ENCODE measurements at places on chromosomes 11 and 22.
A peak's percentile ranks its signal among the peaks of the same experiment; 100 is the strongest.

DNA sequence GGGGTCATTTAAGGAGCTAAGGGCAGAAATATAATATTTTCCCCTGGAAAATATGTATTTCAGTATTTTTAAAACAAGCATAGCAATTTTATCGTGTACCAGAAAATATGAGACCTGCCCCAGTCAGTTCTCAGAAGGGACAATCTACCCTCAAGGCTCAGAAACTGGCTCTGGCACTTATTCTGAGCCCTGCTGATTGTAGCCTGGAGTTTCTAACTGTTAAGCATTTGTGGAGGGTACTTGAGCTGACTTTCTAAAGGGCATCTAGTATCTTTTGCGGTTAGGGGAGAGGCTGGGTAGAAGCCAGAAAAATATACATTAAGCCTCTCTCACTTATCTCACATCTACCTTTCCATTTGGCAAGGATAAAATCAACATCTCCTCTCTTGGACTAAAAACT lies 71.3 kb upstream of the FSHB start:
- DNase-seq: no peak

DNA sequence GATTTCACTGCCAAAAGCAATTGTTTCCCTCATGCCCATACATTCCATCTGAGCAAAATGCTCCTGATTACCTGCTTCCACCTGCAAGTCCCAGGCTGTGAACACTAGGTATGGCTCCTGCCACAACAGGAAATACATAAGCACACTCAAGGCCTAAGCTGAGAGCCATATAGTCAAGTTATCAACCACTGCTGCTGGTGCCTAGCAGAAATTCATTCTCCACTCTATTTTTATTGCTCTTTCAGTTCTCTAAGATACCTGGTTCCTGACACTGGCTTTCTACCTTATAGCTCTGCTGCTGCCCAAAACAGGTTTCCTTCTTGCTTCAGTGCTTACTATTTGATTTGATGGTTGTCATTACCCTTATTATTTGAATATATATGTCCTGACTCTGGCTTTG lies 31.6 kb downstream of the SLC36A4 start:
- no peak for DNase-seq

- DNase-seq: no peak
Observed at GRCh38 chr22:39943953-39944872, 16.0 kb upstream of the TMA7B start.

- DNase-seq: no peak
Observed at GRCh38 chr11:69321877-69322361, 28.0 kb downstream of the MYEOV start.

- no peak for DNase-seq
Observed at GRCh38 chr11:72045849-72046248, 34.5 kb downstream of the NUMA1 start.

DNA sequence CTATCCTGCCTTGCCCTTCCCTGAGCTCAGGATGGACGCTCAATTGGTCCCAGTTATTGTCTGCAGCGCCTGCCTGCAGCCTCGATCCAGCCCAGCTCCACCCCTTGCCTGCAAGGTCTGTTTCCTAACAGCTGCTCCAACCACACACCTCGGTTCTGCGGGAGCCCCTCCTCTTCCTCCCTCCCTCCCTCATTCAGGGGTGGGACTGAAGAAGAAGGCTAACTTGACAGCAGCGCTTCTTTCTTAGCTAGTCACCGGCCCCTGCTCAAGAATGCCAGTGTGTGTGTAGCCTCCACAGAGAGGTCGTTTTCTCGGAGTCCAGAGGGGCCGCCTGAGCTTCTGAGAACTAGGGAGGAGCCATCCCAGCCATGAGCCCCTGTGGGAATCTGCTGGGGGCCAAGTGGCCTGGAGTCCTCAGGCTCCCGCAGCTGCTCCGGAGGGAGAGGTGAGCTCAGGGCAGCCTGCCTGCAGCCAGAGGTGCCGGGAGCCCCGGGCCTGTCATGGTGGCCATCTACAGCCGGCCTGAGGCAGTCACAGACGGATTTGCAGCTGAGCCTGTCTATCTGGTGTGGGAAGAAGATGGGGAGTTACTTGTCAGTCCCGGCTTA lies 36.1 kb downstream of the LIMK2 start:
- DNase-seq: peak; percentile 41

DNA sequence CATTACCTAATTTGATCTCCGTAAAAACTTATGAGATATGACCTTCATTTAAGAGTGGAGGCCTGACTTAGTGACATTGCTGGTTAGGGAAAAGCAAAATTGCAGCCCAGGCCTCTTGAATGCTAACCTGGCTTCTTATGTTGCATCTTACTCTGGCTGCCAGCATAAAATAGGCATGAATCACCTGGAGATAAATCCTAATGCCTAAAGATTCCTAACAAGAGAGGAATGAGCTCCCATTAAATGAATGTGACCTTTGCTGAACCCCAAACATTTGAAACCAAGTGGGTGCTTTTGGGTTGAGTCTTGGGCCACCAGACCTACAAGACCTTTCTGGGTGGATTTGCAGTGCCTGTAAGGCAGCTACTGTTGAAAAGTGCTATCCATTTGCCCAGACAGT lies 1145.6 kb upstream of the TENM4 start:
- no peak for DNase-seq

DNA sequence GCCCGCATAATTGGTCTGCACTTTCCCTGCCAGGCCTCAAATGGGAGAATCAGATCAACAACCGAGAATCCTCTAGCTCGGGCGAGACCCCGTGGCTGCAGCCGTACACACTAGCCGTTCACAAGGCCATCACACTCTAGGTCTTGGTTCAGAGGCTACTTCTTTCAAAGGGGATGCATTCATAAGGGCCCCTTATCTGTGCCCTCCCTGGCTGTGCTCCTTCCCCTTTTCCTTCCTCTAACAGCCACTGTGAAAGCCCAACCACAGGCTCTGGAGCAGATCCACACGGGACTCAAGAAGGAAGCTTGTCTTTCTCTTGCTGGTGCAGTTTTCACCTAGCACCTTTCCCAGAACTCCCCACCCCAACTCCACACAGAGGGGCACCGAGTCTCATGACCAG lies 24.5 kb downstream of the SMIM38 start:
- DNase-seq: no peak

DNA sequence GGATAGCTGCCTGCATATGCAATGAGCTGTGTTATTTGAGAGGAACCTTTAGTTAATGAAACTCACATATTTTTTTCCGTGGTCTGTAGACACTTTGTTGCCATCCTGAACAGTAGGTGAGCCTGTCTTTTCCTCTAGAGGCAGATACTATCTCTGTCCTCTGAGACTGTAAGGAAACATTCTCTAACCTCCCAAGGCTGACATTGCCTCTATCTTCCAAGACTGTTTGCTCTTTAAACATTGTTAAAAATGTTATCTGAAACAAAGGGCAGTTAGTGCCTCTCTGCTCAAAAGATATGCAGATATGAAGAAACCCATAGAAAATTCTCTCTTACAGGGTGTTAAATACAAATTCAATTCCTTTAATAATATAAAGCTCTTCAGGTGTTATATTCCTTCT lies 963.8 kb upstream of the CNTN5 start:
- DNase-seq: no peak

DNA sequence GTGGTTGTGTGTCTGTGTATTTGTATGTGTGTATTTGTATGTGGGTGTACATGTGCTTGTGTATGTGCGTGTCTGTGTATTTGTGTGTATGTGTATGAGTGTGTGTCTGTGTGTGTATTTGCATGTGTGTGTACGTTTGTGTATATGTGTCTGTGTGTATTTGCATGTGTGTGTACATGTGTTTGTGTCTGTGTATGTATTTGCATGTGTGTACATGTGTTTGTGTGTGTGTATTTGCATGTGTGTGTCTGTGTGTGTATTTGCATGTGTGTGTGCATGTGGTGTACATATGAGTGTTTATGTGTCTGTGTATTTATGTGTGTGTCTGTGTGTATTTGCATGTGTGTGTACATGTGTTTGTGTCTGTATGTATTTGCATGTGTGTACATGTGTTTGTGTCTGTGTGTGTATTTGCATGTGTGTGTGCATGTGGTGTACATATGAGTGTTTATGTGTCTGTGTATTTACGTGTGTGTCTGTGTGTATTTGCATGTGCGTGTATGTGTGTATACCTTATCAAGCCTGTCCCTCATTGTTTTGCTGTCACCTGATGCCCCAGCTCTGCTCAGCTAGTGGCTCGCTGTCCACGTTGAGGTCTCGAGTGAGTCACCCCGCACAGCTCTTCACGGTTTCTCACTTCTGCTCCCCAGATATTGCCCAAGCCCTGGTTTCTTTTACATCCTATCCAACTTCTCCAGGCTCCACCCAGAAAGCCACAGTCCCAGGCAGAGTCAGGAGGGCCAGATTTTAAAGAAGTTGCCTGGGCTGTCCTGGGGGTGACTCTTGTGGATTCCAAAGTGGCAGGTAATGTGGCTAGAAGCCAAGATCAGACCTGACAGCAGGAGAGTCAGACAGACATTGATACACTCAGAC lies 15.2 kb downstream of the MB start:
- no peak for DNase-seq

- DNase-seq: no peak
Observed at GRCh38 chr11:59417023-59417422, 9.2 kb downstream of the OR5A2 start.

DNA sequence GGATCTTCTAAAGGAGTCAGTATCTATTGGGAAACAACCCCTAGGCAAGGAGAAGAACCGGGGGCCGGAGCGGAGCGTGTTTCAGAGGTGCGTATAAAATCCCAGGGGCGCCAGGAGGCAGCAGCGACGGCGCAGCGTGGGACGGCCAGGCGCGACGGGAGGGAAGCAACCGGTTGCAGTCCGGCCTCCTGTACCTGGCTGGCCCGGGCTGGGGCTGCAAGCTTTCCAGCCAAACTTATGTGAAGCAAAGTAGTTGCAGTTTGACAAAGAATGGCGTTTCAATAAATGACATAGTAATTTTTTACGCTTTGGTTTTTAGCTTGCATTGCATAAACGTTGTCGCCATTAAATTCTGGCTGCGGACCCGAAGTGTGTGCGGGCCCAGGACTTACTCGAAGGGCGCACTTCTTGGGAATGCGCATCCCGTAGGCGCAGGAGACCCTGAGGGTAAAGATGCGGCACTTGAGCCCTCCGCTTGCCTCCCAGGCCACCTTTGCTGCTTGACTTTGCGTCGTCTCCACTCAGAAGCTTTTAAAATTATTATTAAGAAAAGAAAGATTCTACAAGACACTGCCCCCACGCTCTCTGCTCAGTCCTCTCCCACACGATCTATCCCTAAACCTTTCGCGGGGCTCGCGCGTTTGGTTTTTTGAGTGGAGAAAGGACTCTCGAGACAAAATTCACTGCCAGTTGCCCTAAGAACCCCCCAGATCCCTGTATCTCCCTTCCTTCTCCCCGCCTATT lies 1.6 kb upstream of the WT1 start:
- DNase-seq: no peak

DNA sequence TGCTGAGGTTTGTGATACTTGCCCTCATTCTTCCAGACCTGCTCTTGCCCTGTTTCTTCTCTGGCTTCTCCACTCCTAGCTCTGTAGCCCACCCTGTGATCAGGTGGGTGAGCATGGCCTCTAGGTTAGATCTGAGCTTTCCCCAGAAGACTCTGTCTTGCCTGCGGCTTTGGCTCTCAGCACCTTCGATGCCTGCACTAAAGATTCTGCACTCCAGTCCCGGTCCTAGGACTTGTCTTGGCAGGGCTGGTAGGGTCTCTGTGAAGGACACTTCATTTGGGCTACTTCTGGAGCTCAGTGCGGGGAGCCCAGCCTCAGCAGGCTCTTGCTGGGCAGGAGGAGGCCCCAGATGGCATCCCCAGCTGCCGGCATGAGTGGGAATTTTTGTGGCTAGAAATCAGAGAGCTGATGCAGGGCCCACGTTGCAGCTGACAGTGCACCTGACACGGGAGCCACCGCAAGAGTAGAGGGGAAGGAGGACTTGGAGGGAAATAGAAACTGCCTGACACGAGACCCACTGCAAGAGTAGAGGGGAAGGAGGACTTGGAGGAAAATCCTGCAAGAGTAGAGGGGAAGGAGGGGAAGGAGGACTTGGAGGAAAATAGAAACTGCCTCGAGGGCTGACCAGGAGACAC lies 226.9 kb upstream of the B3GAT1 start:
- DNase-seq: no peak

GRCh38 chr11:93907901-93908300 lies 57.5 kb upstream of the VSTM5 start:
- no peak for DNase-seq

DNA sequence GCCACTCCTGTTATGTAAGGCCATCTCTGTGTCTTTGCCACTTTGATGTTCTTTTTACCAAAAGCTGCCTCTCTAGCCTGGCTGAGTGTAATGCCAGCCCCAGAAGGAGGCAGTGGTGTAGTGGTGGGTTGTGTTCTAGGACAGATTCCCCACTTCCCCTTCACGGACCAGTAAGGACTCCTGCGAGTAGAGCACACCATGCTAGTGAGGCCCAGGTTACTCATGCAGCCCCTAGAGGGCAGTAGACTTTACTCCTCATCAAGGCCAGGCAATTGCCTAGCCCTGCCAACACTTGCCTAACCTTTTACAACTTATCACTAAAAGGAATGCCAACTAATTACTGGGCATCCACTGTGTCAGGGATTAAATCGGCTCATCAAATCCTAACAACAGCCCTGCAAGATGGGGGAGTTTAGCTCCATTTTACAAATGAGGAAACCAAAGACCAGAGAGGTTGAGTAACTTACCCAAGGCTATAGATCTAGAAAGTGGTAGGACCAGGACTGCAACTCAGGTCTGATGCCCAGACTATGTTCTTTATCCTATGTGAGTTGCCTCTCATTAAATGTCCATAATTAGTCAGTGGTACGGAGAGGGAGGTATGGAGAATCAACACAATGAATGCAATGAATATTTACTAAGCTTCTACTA lies 75.3 kb downstream of the APIP start:
- DNase-seq: no peak

GRCh38 chr11:123135863-123136446 lies 59.1 kb downstream of the CLMP start:
- no peak for DNase-seq

GRCh38 chr11:101706541-101706940 lies 122.7 kb upstream of the TRPC6 start:
- no peak for DNase-seq

- no peak for DNase-seq
Observed at GRCh38 chr11:11604370-11604990, 17.3 kb downstream of the GALNT18 start.

- no peak for DNase-seq
Observed at GRCh38 chr22:32672542-32672941, 129.0 kb upstream of the TIMP3 start.

GRCh38 chr22:29375398-29376076 lies 12.8 kb downstream of the AP1B1 start:
- no peak for DNase-seq

DNA sequence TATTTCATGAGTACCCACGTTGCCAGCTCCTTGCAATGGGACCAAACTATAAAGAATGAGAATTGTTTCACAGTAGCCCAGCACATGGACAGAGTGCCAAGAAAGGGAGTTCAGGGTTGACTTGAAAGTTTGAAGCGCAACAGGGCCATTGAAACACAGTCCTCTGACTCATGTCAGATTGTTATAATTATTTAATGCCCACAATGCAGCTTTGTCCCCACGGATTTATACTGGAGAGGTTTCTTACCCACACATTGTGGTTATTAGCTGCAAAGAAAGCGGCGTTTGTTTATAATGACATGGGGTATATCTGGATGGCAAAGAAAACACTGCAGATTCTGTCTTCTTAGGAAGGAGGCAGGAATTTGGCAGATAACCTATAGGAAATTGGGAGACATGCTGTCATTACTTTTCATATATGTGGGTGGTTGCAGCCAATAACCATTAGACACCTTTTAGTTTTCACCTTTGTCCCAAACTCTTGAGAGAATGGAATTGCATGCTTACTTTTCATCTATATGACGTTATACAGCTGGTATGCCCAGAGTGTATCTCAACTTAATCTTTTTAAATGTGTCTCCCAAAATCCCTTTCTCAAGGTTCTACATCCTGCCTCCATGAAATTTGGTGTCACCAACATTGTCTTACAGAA lies 143.6 kb downstream of the TEAD1 start:
- DNase-seq: no peak

- no peak for DNase-seq
Observed at GRCh38 chr11:119782739-119783072, 53.7 kb upstream of the NECTIN1 start.

All from stimulated activated CD4-positive, alpha-beta T cell treated with anti-CD3 and anti-CD28 coated beads, Interleukin-12 subunit alpha, Interleukin-12 subunit beta, amount 100 ng/mL, for 24 hours (primary cell).